ENCODE measurements at places on chromosomes 16 and 17.
A peak's percentile ranks its signal among the peaks of the same experiment; 100 is the strongest.

DNA sequence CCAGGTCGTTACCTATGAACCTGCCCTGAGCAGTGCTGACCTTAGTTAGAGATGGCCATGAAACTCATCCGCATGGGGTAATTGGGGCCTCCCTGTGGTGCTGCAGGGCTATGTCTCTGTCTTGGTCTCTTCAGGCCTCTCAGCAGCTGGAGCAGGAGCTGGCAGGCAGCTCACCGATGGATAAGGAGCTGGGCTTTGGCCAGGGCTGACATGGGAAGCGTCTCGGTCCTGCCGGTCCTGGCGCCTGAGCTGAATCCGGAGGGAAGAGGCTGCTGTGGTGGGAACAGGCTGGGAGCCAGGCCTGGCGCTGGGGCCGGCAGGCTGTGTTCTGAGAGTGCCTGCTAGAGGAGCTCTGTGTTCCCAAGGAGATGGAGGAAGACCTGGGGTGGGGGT is 10.1 kb downstream of the IL32 start:
- no peak for DNase-seq

DNA sequence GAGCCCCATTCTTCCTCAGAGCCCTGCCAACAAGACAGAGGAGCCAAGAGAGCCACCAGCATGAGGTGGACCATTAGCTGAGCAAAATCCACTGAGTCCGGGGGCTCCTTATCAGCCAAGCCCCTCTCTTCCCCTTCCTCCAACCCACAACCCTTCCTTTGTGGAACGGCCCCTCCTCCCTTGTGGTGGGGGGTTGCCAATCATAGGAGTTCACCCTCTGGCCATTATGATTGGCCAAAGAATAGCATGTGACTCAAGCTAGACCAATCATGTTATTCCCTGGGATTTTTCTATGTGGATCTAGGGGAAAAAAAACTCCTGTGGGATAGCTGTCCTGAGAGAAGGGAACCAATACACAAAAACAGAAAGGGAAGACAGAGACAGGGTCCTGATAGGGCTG is 120.5 kb downstream of the C16orf95 start:
- DNase-seq: no peak

GRCh38 chr16:51629576-51629975 is 478.5 kb upstream of the SALL1 start:
- DNase-seq: no peak

DNA sequence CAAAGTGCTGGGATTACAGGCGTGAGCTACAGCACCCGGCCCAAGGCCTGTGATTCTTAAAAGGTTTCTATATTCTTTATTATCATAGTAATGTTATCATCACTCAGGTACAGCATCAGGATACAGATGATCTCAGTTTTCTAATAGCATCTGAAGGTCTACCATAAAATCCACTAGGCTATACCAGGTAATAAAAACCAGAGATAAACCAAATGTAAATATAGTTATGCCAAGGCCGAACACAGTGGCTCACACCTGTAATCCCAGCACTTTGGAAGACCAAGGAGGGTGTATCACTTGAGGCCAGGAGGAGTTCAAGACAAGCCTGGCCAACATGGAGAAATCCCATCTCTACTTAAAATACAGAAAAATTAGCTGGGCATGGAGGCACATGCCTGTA is 53.8 kb downstream of the SYNRG start:
- no peak for DNase-seq

DNA sequence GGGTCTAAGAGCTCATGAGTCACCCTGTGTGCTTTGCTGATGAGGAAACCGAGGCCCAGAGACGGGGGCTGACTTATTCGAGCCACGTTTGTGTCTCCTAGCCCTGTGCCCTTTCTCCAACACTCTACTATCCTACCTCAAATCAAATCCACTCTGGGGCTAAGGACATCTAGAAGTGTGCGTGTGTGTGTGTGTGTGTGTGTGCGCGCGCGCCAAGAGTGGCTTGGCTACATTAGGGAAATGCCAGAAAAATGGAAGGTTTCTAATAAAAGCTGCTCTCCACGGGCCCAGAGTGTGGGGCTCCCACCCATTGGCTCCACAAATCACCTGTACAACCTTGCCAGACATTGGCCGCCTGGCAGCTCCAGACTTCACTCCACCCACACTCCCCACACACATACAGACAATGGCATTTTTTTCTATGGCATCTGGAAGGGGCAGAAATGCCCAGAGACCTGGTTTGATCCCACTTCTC is 30.3 kb upstream of the PHOSPHO1 start:
- peak; percentile 4 for DNase-seq

- DNase-seq: no peak
Measured at GRCh38 chr17:17633310-17633709, 41.8 kb upstream of the PEMT start.

DNA sequence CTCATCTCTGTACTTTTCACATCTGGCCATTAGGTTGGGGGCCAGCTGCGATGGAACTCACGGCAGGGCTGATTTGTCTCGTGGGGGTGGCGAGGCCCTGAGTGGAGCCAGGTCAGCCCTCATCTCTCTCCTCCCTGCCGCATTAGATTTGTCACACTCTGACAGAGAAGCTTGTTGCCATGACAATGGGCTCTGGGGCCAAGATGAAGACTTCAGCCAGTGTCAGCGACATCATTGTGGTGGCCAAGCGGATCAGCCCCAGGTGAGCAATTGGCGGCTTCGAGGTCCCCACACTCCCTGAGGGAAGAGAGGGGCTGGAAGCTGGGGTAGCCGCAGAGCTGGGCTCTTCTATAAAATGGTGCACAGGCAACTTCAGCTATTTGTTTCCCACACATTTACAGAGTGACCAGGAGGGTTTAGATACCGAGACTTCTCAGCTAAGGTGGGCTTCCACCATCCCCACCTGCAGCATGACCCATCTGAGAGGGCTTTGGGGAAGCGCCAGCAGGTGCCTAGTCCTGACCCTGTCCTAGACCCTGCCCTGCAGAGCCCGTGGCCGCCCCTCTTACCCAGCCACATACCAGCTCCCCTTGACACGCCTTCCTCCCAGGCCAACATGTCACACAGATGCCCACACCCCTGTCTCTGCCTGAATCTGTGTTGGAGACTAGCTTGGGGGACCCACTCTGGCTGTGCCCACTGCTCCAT is 8.4 kb downstream of the TMEM98 start:
- DNase-seq: no peak

DNA sequence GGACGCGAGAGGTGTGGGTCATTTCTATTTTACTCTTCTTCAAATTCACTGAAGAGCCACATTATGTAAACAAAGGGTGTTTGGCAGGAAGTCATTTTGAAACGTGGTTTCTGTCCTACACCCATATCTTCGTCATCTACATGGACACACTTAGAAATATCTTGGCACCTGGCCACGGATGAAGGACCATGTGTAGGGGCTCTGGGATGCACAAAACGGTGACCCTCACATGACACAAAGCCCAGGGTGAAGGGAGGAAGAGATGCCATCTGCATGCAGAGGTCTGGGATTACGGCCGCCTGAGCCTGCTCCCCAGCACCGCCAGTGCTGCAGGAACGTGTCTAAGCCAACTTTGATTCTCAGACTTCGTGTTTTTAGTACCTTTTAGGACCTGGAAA is 130.2 kb upstream of the CHMP6 start:
- DNase-seq: no peak

- DNase-seq: no peak
Measured at GRCh38 chr17:17058304-17058703, 16.0 kb downstream of the MPRIP start.

GRCh38 chr17:4577386-4577993 is 6.8 kb upstream of the SMTNL2 start:
- DNase-seq: no peak

- no peak for DNase-seq
Measured at GRCh38 chr16:47016700-47017133, 43.2 kb upstream of the DNAJA2 start.

All from stimulated activated CD4-positive, alpha-beta T cell treated with anti-CD3 and anti-CD28 coated beads, Interleukin-1b, Interleukin-23, amount 100 ng/mL, for 48 hours (primary cell).